ENCODE measurements at places on chromosomes 11 and 22. TPM values are rescaled to one million over a fixed set of nuclear protein-coding genes. Genes with fewer than 3 reads are reported as not detected.

Gene OR52N4
- 1.4 TPM for total RNA-seq

Gene FXYD6
- 0.25 TPM for total RNA-seq

Gene SLC43A1
- total RNA-seq = 53.9 TPM

Gene HTR3A
- not detected for total RNA-seq

Gene ATG16L2
- total RNA-seq = 55.8 TPM

Gene FOLR2
- not detected for total RNA-seq

- no peak for DNase-seq
Measured at GRCh38 chr11:15714641-15715399, 600.1 kb downstream of the INSC start.

DNA sequence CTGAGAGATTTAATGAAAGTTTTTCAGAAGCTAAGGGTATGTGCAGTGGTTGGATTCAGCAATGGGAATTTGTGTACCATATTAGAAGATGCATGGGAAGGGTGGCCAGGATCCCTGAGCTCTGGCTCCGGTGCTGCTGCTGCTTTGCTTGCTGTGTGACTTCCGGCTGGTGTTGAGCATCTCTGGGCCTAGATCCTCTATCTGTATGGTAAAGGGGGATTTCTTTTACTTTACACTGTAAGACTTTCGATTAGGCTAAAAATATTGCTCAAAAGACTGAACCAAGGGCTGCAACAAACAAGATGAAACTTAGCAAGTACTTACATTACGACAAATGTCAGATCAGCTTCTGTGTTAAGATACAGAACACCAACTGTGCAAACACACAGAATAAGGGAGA, 39.1 kb downstream of the XRRA1 start:
- no peak for DNase-seq

DNA sequence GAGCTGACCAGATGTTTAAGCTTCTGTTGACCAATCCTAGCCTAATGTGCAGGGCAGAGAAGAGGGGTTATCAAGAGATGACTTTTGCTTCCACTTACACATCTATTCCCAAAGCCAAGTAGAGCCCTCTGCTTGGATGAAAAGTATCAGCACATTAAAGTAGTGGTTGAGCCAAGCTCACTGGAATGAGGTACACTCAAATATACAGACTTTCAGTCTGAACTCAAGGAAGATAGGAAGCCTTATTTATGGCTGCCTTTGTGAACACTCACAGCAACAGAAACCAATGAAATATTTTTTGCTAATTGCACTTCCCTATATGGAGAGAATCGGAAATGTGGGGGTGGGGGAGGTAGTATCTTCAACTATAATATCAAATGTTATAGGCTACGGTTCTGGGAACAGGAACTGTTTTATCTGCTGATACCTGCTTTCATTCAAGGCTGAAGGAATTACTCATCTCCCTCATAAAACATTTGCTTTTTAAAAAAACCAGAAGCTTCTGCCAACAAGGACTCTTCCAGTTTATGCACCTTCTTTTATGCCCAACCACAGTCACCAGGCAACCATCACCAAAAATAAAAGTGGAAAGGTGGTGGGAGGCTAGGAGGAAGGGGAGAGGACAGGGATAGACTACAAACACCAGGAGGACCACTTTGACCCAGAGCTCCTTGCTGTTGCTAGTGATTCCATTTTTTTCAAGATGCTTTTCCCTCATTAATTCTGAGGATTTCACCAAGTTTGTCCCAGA, 91.2 kb downstream of the CLPB start:
- DNase-seq = no peak

DNA sequence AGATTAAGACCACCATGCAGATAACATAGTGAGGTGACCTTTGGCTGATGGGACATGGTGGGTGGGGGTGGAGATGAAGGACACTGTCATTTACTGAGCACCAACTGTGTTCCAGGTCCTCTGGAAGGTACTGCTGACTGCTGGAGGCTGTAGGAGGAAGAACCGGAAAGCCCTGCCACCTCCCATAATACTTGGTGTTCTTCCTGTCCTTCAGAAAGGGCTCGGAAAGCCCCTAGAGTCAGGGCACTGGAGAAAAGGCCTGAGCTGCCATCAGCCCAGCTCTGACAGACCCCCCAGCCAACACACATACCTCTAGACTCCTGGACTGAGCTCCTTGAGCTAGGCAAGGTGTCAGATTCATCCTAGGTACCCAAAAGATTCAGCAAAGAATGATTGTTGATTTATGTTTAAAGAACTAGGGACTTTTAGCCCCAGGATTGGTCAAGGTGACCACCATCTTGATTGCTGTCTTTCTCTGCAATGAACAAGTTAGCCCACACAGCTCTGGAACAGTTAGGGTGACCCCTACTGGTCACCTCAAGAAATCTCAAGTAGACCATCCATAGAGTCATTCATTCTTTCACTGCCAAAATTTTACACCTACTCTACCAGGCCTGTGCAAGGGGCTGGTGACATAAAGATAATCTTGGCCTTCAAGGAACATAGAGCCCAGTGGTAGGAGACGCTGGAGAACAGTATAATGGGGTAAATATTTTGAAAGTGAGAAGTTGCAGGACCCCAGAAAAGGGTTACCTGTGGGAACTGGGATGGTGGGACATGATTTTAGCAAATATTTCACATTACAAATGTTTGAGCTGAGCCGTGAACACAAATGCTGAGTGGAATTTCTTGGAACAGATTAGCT, 39.4 kb downstream of the IRAG1 start:
- DNase-seq = peak; percentile 21

GRCh38 chr11:104148074-104148473, 15.9 kb downstream of the PDGFD start:
- no peak for DNase-seq

- no peak for DNase-seq
Measured at GRCh38 chr22:30908051-30908461, 60.5 kb downstream of the MORC2 start.

- no peak for DNase-seq
Measured at GRCh38 chr11:55697817-55698216, 35.8 kb downstream of the OR4C6 start.

Data from activated T-cell treated with anti-CD3 and anti-CD28 coated beads, Interleukin-2, amount 50 U/mL, for 72 hours (primary cell).